Adrenal gland (tissue), 19 donors: ENCODE measurements at places on chromosomes 16 and 17.

- DNase-seq = no peak
These were observed 457.3 kb upstream of the HSBP1 start for GRCh38 chr16:83350481-83350880.

DNA sequence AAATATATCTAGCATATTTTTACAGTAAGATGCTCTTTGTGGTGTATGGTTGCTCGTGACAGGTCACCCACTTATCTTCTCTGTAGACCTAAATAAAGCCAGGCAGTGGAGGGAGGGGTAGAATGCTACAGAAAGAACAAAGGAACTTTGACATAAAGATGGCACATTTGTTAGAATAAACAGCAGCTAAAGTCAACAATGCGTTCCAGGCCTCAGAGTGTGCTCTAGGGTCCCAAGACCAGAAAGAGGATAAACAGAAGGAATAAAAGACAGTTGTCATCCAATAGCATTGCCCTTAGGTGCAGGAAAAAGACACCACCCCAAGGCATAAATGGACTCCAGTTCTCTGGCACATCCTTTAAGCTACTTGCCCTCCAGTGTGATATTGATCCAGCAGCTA lies 523.0 kb upstream of the CDH11 start:
- DNase-seq = no peak

DNA sequence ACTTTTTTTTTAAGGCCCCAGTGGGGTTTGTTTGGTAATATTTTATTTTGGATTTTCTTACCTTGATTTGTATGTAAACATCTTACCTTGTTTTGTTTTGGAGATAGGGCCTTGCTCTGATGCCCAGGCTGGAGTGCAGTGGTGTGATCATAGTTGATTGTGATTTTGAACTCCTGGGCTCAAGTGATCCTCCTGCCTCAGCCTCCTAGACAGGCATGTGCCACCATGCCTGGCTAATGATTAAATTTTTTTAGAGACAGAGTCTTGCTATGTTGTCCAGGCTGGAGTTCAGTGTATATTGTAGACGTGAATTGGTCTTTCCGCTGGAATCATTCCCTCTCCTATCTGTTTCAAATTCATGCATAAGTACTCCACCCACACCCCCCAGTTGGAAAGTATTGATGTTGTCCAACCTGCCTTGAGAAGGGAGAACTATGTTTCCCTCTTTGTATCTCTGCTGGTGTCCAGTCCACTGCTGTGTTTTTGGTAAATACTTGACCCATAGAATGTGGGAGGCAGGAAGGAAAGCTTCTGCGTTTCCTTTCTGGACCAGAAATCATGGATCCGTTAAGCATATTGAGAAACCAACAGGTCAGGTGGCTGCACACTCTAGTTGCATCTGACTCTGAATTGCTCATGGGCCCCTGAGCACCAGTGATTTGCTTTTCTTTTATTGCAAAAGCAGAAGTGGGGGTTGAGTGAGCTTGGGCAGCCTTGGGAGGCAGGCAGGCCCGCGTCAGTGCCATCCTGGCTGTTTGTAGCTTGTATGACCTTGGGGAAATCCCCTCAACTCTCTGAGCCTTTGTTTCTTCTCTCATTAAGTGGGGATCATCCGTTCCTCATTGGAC lies 25.0 kb downstream of the RMI2 start:
- DNase-seq = peak; percentile 66

GRCh38 chr16:53666786-53667415 lies 36.8 kb downstream of the RPGRIP1L start:
- no peak for DNase-seq

- no peak for DNase-seq
These were observed 2.5 kb upstream of the AIPL1 start for GRCh38 chr17:6437466-6437865.

GRCh38 chr16:50276801-50277555 lies 10.6 kb downstream of the ADCY7 start:
- no peak for DNase-seq

DNA sequence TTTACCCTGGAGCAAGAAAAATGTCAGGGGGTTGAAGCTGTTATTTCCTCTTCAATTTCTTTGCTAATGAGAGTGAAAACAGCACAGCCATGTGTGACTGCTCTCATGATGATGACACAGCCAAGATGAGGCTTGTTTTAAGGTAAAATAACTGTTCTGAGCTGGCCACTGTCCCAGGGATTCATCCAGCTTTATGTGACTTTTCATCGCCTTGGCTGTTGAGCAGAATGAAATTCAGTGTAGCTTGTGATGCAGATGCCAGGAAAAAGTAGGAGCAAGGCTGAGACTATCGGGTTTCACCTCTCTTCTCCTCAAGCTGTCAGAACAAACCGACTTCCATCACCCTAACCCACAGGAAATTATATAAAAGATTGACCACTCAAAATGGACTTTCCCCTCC lies 361.8 kb upstream of the CDH5 start:
- no peak for DNase-seq

- DNase-seq = no peak
These were observed 10.2 kb downstream of the GABARAPL2 start for GRCh38 chr16:75576384-75576811.

DNA sequence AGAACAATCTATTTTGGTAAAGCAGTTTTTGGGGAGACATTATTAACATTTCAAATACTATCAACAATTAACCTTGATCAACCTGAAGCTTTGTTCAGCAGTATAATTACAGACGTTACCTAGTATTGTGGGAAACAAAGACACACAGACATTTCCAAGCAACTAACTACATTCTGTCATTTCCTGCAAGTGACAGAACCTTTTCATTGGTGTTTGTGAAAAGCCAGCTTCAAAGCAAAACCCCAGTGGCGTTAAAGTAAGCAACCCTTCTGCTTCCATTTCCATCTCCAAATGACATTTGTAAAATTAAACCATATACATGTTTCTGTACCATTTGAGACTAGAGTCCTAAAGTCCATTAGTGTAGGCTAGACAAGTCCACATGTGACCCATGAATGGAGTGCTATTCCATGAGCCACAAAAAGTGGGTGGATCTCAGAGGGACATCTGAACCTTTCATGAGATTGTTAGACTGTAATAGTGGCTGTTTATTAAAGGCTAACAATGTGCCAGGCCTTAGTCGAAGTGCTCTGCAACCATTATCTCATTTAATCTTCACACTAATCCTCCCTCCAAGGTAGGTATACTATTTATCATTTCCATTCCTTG lies 101.2 kb downstream of the SSH2 start:
- DNase-seq = no peak

- DNase-seq = no peak
These were observed 7.1 kb downstream of the TFAP4 start for GRCh38 chr16:4265676-4266075.

DNA sequence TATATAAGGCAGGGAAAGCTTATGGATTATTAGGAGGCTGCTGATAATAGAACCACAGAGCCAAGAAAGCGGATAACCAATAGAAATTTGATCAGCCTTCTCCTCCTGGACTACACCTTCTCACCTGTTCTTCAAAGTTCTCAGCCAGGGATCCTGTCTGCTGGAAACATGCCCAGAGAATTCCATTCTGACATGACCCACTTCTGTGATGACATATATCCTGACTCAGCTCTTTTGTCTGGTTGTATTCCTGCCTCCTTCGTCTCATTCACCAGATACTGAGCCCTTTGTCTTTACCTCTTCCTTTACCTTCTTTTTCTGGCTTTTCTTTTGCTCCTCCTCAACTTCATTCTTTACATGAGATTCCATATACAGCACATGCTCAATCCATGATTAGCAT lies 576.1 kb downstream of the CDH11 start:
- DNase-seq = no peak

DNA sequence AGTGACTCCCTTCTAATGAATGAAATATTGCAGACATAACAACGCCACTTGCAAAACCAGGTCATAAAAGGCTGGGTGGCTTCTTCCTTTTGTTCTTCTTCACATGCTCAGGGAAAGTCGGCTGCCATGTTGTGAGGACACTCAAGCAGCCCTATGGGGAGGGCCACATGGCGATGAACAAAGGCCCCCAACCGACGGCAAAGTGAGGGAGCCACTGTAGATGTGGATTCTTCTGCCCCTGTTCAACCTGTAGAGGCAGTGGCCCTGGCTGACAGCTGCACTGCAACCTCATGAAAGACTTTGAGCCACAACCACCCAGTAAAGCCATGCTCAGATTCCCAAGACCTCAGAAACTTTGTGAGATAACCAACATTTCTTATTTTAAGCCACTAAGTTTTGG lies 203.5 kb upstream of the TNRC6C start:
- DNase-seq = no peak

- DNase-seq = peak; percentile 91
These were observed at the start of gene LPCAT2 for GRCh38 chr16:55508941-55509931. Gene LPCAT2 (plus strand): TSS chr16:55509072. CDS start chr16:55509182, 110 bp downstream.

GRCh38 chr17:31869031-31869430 lies 10.0 kb upstream of the COPRS start:
- DNase-seq = no peak

GRCh38 chr17:47251421-47251940 lies 2.1 kb upstream of the ITGB3 start:
- DNase-seq = no peak

GRCh38 chr16:47069841-47070584 lies 73.7 kb downstream of the NETO2 start:
- no peak for DNase-seq

- DNase-seq = no peak
These were observed 419 bp downstream of the RAB37 start for GRCh38 chr17:74737299-74738050.

- DNase-seq = no peak
These were observed 418.5 kb upstream of the EEF2KMT start for GRCh38 chr16:5516115-5516514.

- no peak for DNase-seq
These were observed 85.8 kb downstream of the ANKRD11 start for GRCh38 chr16:89404561-89404960.

DNA sequence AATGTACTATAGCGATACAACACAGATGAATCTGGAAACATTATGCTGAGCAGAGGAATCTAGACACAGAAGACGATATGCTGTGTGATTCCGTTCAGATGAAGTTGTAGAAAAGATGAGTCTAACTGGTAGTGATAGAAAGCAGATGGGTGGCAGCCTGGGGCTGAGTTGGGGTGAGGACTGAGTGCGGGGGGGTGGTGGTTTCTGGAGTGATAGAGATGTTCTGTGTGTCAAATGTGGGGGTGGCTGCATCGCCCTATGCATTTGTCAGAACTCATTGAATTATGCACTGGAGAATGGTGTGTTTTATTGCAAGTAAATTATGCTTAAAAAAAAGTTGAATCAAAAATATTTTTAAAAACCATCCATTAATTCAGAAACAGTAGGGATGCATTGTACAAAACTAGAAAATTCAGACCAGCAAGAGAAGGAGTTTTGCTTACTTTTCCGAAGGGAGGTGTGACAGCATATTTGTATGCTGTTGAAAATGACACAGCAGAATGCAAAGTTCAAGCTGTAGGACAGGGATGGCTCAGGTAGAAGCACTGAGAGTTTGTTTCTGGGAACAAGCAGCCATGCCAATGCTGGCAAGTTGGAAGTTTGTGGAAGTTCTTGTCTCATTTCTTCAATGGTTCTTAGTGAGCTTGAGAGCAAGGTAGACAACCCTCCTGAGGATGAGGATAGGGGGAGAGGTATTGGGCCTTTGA lies 13.0 kb upstream of the DRG2 start:
- no peak for DNase-seq

GRCh38 chr17:1244606-1245012 lies 25.6 kb upstream of the BHLHA9 start:
- no peak for DNase-seq

DNA sequence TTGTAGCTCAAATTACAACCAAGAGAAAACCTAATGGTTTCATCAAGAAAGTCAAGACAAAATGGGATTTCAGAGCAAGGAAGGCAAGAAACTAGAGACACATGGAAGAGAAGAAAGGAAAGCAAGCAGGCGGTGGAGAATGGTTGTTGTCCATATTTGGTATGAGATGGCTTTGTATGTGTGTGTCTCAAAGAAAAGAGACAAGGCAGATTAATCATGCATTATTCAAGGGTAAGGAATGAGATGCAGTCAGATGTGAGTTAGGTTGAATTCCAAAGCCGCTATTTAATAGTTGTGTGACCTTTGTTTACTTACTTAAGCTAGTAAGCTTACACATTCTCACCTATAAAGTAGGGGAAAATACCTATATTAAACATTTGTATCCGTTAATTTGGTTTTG lies 1029.6 kb downstream of the CDH11 start:
- no peak for DNase-seq

DNA sequence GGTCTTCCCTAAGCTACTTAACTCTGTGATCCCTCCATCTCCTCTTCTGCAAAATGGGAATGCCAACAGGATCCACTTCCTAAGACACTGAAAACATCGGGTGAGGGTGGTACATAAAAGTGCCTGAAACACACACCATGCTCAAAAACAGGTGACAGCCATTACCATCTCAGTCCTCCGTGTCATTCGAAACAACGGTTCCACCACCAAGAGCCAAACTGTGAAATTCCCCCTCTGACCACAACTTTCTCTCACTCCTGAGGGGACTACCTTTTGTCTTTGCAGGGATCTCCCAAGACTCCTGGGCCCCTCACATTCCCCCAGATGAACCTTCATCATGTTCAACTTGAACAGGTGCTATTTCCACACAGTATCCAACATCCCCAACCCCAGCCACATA lies 37.0 kb downstream of the NUBP1 start:
- DNase-seq = no peak

- DNase-seq = no peak
These were observed 11.7 kb upstream of the HS3ST3B1 start for GRCh38 chr17:14289162-14289561.

GRCh38 chr17:50658616-50659015 lies 23.9 kb downstream of the ABCC3 start:
- peak; percentile 55 for DNase-seq

GRCh38 chr17:64259426-64259825 lies 3.6 kb downstream of the TEX2 start:
- no peak for DNase-seq

- no peak for DNase-seq
These were observed 281.4 kb upstream of the DYNLRB2 start for GRCh38 chr16:80259290-80259805.

DNA sequence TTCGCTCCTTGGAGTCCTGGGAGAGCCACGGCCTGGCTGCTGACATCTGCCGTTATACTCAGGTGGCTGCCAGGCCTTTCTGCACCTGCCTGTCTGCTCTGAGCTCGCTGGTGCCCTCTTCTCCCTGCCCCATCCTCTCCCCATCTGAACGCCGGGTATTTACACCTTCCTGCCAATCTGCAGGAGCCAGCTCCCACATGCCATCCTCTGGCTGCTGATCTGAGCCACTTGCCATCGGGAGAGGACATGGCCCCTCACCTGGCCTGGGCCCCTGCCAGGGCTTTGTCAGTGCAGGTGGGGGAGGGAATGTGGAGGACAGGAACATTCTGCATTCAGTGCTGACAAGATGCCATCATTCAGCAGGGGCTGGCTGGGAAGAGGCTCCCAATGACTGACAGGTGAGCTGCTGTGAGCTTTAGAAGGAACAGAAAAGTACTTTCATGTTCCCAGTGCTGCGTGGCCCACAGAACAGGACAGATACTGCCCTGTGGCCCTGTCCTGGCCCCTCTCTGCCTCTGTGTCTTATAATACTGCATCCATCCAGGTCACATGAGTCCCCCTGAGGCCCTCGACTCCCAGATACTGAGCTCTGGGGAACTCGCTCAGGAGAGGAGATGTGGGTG lies 96.3 kb upstream of the ZNF469 start:
- DNase-seq = no peak

- DNase-seq = no peak
These were observed 6.1 kb upstream of the HIC1 start for GRCh38 chr17:2048805-2049204.
